CD4-positive, alpha-beta T cell treated with Interleukin-6 at 100 ng/mL for 8 hours (primary cell): ENCODE measurements at places on chromosomes 12 and 14.

- no peak for DNase-seq
These were observed 38.9 kb downstream of the STXBP6 start for GRCh38 chr14:25011095-25011494.

GRCh38 chr12:101407049-101407435 is 530 bp downstream of the ARL1 start:
- peak; percentile 3 for DNase-seq

DNA sequence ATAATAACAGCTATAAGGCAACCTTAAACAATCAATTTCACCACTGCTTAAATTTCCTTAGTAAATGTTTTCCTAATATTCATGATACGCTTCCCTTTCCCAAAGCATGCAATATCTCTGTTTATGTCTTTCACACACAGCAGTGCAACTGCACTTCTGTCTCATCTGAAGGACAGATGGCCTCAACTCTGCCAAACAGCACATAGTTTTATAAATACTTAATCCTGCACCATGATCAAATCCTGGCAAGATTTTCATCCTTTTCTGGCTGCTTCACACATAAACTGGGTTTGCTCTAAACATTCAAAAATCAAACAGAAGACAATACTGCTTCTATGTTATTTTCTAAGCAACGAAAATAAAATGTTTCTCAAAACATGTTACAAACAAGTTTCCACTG is 266.3 kb downstream of the ITPR2 start:
- no peak for DNase-seq

DNA sequence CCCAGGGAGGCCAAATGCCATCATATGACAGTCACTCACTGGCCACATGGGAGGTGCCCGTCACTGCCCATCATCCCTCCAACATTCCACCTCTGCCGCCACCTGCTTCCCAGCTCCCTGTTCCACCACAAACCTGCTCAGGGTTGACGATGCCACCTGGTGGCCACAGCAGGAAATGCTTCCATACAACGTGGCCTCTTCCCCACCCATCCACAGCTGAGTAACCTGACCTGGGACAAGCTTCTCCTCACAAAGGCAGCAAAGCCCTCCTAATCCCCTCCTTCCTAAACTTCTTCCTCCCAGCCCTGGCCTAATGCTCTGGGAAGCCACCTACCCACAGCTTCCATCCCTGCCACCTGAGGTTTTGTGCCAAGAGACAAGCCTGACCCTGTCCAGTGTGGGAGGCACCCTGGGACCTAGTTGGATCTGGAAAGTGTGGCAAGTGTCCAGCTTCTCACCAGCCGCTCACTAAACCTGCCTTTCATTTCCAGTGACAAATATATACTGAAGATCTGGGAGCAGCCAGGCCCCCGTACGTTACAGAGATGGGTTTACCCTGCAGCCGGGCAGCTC is 4.3 kb downstream of the DEGS2 start:
- no peak for DNase-seq

- DNase-seq = no peak
These were observed 1489.4 kb downstream of the AACS start for GRCh38 chr12:126554625-126555024.

DNA sequence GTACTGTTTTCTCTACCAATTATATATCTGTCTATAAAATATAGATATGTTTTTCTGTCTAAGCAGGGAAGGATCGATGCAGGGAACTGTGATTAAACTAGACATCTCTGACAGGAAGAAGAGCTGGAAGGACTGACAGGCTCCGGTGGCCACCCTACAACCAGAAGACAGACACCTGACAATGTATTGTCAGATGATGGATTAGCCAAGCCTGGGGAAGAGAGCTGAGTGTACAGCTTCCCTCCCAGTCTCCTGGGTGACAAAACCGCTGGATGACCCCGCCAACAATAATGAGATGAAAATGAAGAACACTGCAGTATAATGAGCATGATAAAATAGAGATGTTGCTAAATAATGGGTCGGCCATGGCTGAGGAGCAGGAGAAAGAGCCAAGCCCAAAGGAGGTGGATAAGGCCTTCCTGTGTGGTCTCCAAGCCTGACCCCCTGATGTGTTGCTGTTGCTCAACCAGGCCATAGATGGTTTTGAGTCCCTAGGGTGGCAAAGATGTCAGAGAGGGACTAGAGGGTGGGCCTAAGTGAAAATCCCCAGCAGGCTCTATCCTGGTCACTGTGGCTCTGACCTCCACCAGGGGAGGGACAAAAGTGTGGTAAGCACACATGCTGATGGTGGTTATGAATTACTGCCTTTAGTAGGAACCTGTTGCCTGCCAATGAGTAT is 28.2 kb downstream of the DHRS2 start:
- no peak for DNase-seq

DNA sequence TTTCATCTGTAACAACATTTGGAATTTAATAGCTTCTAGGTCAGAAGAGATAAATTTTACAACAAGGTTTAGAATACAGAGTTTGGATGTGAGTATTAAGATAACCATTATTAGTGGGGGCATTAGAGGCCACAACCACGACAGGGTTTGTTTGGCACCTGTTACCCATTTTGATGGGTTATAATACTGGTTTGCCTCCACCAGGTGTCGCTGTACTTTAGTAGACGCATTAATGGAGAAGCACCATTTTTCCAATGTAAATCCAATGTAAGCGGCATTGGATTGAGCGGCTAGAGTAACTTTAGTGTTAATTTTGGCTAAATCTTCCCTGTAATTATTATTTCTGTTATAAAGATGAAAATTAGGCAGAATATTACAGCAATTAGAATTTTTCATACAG is 136.2 kb downstream of the SLCO1B3 start:
- no peak for DNase-seq

GRCh38 chr14:68810173-68811153 is 17.6 kb upstream of the ZFP36L1 start:
- no peak for DNase-seq

DNA sequence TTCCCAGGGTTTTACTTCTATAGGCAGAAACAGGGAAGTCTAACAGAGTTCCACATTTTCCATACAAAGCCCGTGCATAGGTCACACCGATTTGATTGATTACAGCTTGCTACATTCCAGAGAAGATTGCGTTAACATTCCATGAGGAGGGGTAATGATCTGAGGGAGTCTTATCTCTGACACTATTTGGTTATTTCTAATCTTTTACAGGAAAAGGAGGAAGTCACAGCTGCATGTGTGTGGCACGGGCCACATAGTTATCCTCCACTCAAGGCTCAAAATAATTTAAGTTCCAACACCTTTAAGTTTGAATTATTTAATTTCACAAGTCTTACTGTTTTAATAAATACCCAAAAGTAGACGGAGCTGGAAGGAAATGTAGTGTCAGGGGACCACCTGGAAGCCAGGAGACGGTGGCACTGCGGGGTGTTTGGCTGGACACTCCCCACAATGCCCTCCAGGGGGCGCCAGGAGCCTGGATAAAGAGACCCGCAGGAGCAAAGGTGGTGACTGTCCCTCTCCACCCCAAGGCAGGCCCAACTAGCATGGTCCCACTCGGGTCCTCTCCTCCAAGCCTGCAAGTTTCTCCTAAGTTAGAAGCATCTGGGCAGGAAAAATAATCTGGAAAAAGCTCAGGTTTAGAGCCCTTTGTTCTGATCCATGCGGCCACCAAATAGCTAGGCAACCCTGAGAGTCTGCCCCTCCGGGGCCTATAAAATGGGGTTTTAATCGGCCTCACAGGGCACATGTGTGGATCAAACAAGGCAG is 20.2 kb downstream of the KRT8 start:
- peak; percentile 63 for DNase-seq

DNA sequence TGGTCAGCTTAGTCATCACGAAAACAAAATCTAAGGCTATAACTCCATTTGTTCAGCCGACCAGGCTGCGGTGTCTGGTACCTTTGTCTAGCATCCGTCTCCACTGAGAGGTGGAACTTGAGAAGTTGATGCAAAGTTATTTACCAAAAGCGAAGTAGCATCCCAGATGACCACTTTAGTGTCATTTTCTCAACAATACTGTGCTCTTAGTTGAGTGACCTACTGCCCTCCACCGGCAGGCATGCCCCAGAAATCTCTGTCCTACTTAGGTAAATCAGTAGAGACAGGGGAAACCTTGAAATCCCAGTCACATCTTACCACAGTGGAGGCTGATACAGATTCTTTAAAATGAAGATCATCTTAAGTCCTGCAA is 1.3 kb upstream of the ST8SIA1 start:
- DNase-seq = no peak

GRCh38 chr14:69619012-69619411 is 7.6 kb downstream of the SUSD6 start:
- no peak for DNase-seq

DNA sequence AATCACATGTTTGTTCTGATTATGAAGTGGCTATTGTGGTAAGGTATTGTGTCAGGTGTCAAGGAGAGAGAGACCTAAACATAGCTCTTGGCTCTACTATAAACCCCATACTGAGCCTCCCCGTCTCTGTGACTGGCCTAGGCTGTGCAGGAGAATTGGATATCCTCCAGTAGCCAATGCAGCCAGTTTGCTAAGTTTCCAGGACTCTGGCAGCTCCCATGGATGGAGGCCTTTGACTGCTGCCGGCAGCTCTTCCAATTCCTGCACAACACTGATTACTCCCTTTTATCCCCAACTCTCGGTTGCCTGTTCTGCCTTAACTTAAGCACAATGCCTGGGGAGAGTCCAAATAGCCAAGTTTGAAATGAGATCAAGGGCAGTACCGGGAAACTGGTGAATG is 59.3 kb downstream of the ABCC9 start:
- DNase-seq = no peak

- DNase-seq = no peak
These were observed 8.6 kb upstream of the ARPC3 start for GRCh38 chr12:110458756-110459155.

DNA sequence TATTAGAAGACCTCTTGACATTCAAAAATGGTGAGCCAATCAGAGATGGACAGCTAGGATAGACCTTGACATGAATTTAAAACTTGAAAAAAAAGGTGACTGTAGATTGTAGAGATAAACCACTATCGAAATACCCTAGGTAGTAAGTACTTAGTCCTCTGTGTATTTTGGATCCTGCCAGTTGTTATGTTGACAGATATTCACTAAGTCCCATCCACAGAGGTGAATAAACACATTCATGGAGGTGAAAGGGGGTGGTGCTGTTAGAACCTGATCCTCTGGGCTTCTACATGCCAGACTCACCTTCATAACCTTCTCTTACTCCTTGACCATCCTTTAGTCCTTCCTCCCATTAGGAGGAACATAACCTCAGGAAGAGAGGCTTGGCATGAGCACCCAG is 72.3 kb downstream of the OTX2 start:
- DNase-seq = no peak

- no peak for DNase-seq
These were observed 327.5 kb upstream of the SLC16A7 start for GRCh38 chr12:59268295-59268809.

GRCh38 chr12:58148405-58148804 is 207.0 kb downstream of the ATP23 start:
- DNase-seq = no peak

DNA sequence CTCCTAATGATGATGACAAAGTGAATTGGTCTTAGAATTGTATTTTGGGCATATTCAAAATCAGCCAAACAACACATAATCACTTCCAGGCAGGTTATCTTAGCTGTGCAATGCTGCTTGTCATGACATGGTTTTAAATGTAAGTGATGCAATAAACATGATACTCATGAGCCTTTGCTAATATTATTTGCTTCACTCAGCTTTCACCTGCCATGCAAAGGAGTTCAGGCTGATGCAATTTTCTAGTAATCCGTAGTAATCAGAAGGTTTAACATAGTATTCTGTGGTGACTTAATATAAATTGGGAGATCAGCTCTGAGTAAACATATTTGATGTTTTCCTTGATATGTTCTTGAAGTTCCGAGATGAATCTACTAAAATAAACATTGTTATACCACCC is 29.1 kb downstream of the TMEM260 start:
- no peak for DNase-seq

DNA sequence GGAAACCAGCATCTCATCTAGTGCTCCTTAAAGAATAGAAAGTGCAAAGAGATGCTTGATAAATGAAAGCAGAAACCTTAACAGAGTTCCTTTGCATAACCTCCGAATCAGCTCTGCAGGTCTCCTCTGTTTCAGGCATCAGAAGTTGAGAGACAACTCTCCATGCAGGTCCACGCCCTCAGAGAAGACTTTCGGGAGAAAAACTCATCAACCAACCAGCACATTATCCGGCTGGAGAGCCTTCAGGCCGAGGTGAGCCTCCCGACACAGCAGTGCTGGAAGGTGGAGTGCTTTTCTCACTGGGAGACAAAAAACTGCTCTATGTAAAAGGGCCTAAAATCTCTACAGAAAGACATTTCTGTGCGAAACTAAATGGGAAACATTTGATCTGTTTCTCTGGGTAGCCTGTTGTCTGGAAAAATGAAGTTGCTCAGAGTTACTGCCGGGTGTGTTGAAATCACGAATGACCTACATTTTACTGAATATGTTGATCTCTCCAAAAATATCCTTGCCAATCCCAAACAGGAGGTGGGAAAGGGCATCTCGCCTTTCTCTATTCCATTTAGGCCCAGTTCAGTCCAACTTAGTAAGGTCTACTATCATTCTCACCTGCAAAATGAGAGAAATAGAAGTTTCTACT is 54.9 kb downstream of the RAB35 start:
- DNase-seq = no peak

GRCh38 chr14:91841065-91841464 is 26.3 kb downstream of the TC2N start:
- no peak for DNase-seq

- no peak for DNase-seq
These were observed 108.1 kb upstream of the HIF1A start for GRCh38 chr14:61587081-61587713.

GRCh38 chr14:101022916-101023435 is 119.5 kb upstream of the RTL1 start:
- DNase-seq = no peak

DNA sequence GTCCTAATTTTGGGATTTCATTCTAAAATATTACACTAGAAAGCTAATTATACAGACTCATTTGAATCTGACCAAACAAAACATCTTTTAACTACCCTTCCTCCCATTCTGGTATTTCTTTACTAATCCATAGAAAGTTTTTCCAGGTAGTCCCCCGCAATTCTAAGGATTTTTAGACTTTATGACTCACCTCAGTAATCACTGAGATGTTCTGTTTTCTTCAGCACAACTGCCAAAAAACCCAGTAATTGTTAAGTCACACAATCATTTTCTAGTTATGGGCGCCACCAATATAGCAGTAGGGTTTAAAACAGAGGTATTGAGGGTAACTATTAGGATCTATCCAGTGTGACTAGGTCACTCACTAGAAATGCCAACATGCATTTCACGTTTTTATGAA is 1.6 kb upstream of the ARID4A start:
- no peak for DNase-seq

- DNase-seq = no peak
These were observed 127.1 kb downstream of the GTF2A1 start for GRCh38 chr14:81093651-81094050.

- peak; percentile 38 for DNase-seq
These were observed 24.3 kb upstream of the PLEKHD1 start for GRCh38 chr14:69460093-69460701.
